Caco-2 (cell line): ENCODE measurements at places on chromosomes 4 and X. TPM values are rescaled to one million over a fixed set of nuclear protein-coding genes. Genes with fewer than 3 reads are reported as not detected.

DNA sequence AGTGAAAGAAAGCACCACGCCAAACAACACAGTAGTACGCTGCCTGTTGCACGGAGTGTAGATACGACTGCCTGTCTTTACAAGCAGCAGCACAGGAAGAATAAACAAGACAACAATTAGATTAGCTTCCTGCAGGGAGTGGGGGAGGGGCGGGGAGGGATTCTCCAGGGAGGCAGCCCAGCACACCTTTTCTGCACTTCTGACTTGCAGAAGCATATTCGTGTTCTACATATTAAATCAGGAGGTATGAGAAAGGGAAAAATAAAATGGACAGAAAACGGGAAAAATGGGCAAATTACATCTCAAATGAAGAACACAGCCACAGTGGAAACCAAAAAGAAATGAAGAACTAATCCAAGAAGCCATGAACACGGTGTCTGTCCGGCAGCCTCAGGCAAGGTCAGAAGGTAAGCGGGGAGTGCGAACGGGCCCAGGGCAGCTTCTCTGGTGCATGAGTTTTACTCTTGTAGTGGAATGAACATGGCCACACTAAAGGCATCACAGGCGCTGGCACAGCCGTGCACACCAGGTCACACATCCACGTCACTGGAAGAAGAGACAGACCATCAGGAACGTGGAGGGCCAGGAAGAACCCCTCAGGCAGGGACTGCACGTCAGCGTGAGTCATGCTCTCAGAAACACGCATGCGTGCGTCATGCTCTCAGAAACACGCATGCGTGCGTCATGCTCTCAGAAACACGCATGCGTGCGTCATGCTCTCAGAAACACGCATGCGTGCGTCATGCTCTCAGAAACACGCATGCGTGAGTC, 20.1 kb upstream of the ADRA2C start:
- no peak overlapping the region for H3K4me3 ChIP-seq
- DNase-seq, result no peak
- no peaks in the 10 kb centered on the region for H3K36me3 ChIP-seq
- H3K27ac ChIP-seq, result no peak overlapping the region

DCTD gene
- total RNA-seq, result 70.9 and 79.0 TPM in 2 replicates

DNA sequence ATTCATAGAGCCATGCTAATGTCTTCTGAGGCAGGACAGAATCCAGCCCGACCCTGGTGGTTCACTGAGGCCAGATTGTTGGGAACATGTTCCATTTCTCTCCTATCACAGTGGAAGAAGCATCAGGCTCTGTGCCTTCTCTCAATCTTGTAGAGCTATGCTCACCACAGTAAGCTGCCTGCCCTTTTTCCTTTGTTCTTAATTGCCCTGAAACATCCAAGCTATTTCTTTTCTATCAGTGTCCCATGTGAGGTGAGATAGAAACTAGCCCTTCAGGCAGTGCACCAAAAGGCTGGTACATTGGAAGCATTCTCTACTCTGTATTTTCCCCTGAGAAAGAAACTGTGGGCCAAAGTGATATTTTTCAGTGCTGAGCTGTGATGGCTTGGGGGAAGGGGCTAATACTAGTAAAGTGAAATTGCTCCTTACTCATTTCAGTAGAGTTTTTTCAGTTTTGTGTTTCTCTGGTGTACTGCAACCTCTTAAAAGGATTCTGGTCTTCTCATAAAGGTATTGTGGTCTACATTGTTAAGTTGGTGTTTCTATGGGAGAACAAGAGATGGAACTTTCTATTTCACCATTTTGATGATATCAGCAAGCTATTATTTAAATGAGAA, 611.2 kb downstream of the RPA4 start:
- H3K4me3 ChIP-seq, result no peak overlapping the region
- no peaks in the 10 kb centered on the region for H3K4me1 ChIP-seq
- H3K27me3 ChIP-seq, result no peaks in the 10 kb centered on the region
- no peak overlapping the region for H3K27ac ChIP-seq
- DNase-seq, result peak; percentile 1

GRCh38 chrX:16524316-16524715, 125.6 kb upstream of the S100G start:
- H3K27ac ChIP-seq, result no peak overlapping the region
- H3K4me3 ChIP-seq, result no peak overlapping the region
- H3K36me3 ChIP-seq, result no peaks in the 10 kb centered on the region
- no peak for DNase-seq

REELD1 gene
- not detected in 2 replicates for total RNA-seq

GRCh38 chr4:54548098-54548620, 109.6 kb upstream of the KIT start:
- H3K4me1 ChIP-seq, result no peaks in the 10 kb centered on the region
- no peak for DNase-seq
- no peak overlapping the region for H3K4me3 ChIP-seq
- H3K27ac ChIP-seq, result no peak overlapping the region

DNA sequence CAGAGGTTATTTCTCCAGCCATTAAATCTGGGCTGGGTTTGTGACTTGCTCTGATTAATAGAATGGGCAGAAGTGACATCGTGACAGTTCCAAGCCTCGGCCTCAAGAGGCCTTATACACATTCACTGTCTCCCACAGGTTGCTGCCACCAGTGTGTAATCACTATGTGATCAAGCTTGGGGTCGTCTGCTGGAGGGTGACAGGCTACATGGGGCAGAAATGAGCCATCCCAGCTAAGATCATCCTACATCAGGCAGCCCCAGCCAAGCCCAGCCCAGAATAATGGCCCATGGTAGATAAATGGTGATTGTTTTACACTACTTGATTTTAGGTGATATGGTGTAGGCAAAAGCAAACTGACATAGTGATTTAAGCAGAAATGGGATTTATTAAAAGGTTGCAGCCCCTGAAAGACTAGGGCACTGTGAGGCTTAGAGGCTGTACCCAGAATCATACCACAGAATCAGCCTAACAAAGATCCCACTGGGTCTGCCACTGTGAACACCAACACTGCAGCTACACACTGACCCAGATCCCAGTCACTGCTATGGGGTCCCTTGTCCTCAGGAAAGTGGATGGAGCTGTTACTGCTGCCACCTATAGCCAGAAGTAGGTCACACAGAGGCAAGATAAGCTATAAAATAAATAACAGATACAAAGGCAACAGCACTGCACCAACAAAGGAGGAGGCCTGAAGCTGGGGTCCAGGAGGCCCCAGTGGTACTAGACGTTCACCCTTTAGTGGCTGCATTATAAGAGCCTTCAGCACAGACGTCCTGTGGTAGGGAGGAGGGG, 159.6 kb upstream of the RBPJ start:
- no peaks in the 10 kb centered on the region for H3K36me3 ChIP-seq
- no peak for DNase-seq
- H3K27me3 ChIP-seq, result no peaks in the 10 kb centered on the region
- no peak overlapping the region for H3K4me3 ChIP-seq
- no peaks in the 10 kb centered on the region for H3K4me1 ChIP-seq

TIMM17B gene
- total RNA-seq, result 82.5 and 90.6 TPM in 2 replicates

CFAP47 gene
- total RNA-seq, result 0.09 and 0.16 TPM in 2 replicates

- H3K4me1 ChIP-seq, result no peaks in the 10 kb centered on the region
- no peak overlapping the region for H3K27ac ChIP-seq
- no peaks in the 10 kb centered on the region for H3K36me3 ChIP-seq
Observed at GRCh38 chr4:145819853-145820181, 118.8 kb downstream of the ZNF827 start.

GRCh38 chrX:129743821-129744220, 5.0 kb downstream of the XPNPEP2 start:
- no peak overlapping the region for H3K4me3 ChIP-seq
- no peaks in the 10 kb centered on the region for H3K36me3 ChIP-seq
- no peak for DNase-seq
- no peaks in the 10 kb centered on the region for H3K27me3 ChIP-seq
- H3K27ac ChIP-seq, result no peak overlapping the region

- H3K27me3 ChIP-seq, result no peaks in the 10 kb centered on the region
- H3K27ac ChIP-seq, result no peak overlapping the region
- peaks cover 21% of the 10 kb centered on the region for H3K4me1 ChIP-seq
- H3K4me3 ChIP-seq, result no peak overlapping the region
Observed at GRCh38 chr4:172813359-172813923, 355.2 kb upstream of the GALNT7 start.

- H3K27me3 ChIP-seq, result no peaks in the 10 kb centered on the region
- no peak overlapping the region for H3K27ac ChIP-seq
- no peaks in the 10 kb centered on the region for H3K4me1 ChIP-seq
- H3K4me3 ChIP-seq, result no peak overlapping the region
- no peak for DNase-seq
Observed at GRCh38 chrX:24014388-24015018, 12.5 kb downstream of the KLHL15 start.

ATP2B3 gene
- total RNA-seq, result not detected in 2 replicates

C4orf50 gene
- total RNA-seq, result not detected in 2 replicates

IGFBP7 gene
- total RNA-seq, result 37.1 and 40.4 TPM in 2 replicates
